ENCODE measurements at places on chromosomes 2 and 18.

- no peaks in the 10 kb centered on the region for H3K27me3 ChIP-seq
- no peak overlapping the region for H3K27ac ChIP-seq
- DNase-seq = no peak
- peaks cover 2% of the 10 kb centered on the region for H3K4me1 ChIP-seq
- peaks cover 16% of the 10 kb centered on the region for H3K36me3 ChIP-seq
Observed at GRCh38 chr2:127193967-127194280, 26.2 kb downstream of the CYP27C1 start.

DNA sequence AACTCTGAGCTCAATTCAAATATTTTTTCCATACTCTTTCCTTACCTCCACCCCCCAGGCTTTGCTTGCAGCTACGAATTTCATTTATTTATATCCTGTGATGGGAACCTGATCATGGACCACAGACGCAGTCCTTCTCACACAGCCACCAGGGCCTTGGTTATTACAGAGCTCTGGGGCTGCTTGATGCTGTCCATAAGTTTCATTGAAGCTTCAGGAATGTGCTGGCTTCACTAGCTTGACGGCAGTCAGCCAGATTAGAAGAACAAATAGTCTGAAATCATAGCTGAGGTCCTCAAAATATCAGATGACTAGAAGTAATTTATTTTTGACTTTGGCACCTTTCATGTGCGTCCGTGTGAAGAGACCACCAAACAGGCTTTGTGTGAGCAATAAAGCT, 104.9 kb downstream of the VWA3B start:
- peaks cover 3% of the 10 kb centered on the region for H3K27me3 ChIP-seq
- no peaks in the 10 kb centered on the region for H3K36me3 ChIP-seq

GRCh38 chr2:538646-539045, 138.6 kb downstream of the TMEM18 start:
- no peaks in the 10 kb centered on the region for H3K36me3 ChIP-seq
- H3K4me1 ChIP-seq = no peaks in the 10 kb centered on the region
- H3K27me3 ChIP-seq = peaks cover 10% of the 10 kb centered on the region
- H3K27ac ChIP-seq = no peak overlapping the region
- no peak overlapping the region for H3K4me3 ChIP-seq

- peaks cover 12% of the 10 kb centered on the region for H3K27me3 ChIP-seq
- H3K36me3 ChIP-seq = no peaks in the 10 kb centered on the region
- H3K4me1 ChIP-seq = peaks cover 17% of the 10 kb centered on the region
Observed at GRCh38 chr18:22267225-22267624, 97.8 kb downstream of the GATA6 start.

DNA sequence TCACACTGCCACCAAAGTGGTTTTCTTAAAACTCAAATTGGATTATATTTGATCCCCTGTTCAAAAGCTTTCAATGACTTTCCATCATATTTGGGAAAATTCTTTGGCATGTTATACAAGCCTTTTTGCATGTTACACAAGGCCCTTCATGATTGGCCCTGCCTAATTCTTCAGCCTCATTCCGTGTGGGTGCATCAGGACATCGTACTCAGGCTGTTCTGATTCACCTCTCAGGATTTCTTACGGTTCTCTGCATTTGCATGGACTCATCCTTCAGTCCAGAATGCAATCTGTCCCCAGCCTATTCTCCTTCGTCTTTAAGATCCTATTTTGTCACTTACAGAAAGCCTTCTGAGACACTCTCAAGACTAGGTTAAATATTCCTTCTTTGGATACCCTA, 107.8 kb downstream of the LYPD1 start:
- no peak for DNase-seq
- H3K27ac ChIP-seq = no peak overlapping the region
- no peak overlapping the region for H3K4me3 ChIP-seq
- H3K36me3 ChIP-seq = no peaks in the 10 kb centered on the region
- peaks cover 29% of the 10 kb centered on the region for H3K27me3 ChIP-seq
- peaks cover 2% of the 10 kb centered on the region for H3K4me1 ChIP-seq

DNA sequence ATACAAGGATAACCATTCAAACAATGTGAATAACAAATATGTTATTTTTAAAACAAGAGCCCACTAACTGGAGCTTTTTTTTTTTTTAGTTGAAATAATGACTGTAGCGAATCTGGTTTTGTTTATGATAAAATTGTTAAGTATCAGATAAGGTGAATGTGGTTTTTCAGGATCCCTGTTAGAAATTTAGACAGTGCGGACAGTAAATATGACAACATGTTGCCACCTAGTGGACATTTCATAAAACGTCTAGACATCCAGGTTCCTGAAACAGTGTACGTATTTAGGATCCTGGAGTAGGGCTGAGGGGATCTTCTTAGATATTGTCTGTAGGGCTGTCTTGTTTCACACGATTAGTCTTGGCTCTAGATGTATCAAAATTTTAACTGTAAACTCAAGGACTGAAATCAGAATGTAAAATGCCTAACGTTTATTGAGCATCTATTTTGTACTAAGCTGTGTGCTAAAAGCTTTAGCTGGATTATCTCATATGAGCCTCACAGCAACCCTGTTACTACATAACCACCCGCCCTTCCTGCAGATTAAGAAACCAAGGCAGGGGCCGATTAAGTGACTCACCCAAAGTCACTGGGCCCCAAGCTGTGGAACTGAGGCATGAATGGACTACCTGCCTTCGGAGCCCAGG, 23.9 kb upstream of the CCDC68 start:
- H3K4me3 ChIP-seq = no peak overlapping the region
- H3K27me3 ChIP-seq = no peaks in the 10 kb centered on the region
- peaks cover 2% of the 10 kb centered on the region for H3K4me1 ChIP-seq
- DNase-seq = no peak
- H3K36me3 ChIP-seq = no peaks in the 10 kb centered on the region
- no peak overlapping the region for H3K27ac ChIP-seq

- no peak overlapping the region for H3K27ac ChIP-seq
- DNase-seq = no peak
- no peak overlapping the region for H3K4me3 ChIP-seq
- H3K27me3 ChIP-seq = no peaks in the 10 kb centered on the region
- H3K36me3 ChIP-seq = peaks cover 17% of the 10 kb centered on the region
Observed at GRCh38 chr2:117940436-117940835, 73.4 kb downstream of the CCDC93 start.
